ENCODE measurements at places on chromosomes 1 and 21.

DNA sequence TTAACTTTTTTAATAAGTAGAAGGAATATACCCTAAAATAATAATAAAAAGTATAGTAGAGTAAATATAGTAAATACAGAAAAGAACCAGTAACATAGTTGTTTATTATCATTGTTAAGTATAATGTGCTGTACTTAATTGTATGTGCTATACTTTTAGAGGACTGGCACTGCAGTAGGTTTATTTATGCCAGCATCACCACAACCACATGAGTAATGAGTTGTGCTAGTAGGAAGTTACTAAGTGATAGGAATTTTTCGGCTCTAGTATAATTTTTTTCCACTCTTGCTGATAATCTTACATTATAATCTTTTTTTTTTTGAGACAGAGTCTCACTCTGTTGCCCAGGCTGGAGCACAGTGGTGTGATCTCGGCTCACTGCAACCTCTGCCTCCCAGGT is 71.6 kb downstream of the IVNS1ABP start:
- DNase-seq = peak; percentile 55

DNA sequence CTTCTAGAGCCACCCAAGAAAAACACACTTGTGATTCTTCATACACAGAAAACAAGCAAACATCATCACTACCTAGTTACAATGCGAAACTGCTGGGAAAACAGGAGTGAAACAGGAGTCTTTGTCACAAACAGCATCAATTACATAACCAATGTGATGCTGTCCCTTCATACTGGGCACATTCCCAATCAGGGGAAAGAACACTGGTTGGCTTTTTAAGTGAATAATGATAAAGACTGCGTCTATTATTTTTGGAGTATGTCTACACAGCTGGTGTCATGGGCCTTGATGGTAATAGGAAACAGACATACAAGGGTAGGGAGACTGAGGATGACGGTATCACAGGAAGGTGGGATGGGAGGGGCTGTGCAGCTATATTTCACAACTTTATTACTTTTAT is 43.3 kb downstream of the SIPA1L2 start:
- DNase-seq = no peak

DNA sequence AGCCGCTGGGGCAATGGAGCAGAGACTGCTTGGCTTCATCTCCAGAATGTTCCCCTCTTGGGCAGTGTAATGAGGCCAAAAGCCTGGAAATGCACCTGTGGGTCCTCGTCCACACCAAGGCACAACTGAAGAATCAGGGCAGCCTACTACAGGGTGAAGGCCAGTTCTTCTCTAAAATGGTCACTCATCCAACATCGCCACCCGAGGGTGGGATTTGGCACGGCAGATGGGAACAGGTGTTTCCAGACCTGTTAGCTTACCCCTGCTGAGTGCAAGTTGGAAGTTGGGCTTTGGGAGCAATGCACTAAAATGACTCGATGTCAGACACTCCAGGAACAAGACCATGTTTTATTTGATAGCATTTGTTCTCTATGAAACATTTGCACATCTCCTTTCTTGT is 543.7 kb downstream of the NPHP4 start:
- DNase-seq = no peak

DNA sequence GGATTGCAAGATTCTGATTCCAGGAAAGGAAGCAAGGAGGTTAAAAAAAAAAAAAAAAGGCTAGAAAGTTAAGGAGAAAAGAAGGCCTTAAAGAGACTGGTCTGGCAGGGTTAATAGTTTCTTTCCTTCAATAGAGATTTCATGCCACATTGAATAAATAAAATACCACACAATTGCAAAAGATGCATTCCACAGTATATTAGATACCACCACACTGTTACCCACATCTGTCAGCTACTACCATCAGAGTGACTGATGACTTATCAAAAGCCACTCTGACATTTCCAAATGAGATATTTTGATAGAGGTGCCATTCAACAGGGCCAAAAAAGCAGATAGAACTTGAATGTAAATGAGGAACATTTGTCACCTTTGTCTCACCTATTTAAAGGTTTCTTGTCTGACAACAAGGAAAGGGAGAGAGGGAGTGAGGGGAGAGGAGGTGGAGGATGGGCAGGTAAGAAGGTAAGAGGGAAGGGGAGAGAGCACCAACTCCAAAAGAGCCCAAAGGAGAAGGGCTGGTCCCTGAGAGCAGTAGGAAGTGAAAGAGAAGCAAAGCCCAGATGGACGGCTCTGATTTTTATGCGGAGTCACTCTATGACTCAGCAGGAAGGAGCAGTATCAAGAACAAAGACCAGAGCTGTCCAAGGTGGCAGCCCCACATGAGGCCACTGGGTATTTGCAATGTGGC is 38.3 kb downstream of the LRRN2 start:
- DNase-seq = peak; percentile 65

DNA sequence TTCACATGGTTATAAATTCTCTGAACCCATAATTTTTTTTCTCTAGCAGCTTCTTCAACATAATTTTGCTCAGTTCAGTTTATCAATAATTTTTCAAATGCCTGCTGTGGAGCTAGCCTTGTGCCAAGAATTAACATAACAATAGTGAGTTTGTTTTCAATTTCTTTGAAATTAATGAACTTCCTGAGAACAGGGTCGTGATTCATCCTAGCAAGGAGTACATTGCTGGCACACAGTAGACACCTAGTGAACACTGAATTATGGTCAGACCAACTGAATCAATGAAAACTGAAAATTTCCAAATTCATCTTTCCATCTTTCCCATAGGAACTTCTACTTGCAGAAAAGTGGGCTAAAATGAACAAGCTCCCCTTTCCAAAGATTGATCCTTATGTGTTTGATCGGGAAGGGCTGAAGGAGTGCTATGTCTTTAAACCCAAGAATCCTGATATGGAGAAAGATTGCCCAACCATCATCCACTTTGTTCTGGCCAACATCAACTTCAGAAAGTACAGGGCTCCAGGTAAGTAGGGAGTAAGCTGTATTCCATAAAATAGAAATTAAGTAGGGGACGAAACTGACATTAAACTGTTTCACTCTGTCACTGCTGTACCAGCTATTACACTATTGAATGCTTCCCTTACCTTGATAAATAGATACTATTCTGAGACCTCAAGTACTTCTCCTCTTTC is 148.7 kb downstream of the PLA2G4A start:
- DNase-seq = no peak

GRCh38 chr1:195806060-195806459 is 802.2 kb downstream of the KCNT2 start:
- no peak for DNase-seq

DNA sequence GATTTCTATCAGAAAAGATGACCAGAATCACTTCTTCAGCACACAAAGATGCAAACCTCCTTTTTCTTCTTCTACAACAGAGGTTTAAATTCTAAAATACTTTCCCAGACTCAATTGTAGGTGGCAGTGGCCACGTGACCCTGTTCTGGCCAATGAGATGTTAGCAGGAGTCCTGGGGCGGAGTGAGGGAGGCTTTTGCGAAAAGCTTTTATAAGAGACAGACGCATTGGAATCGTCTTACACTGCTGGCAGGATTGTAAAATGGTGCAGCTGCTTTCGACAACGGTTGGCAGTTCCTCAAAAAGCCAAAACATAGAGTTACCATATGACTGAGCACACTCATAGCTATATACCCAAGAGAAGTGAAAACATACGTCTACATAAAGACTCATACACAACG is 87.0 kb upstream of the MAGI3 start:
- DNase-seq = no peak

Measured in HFFc6 (cell line).